ENCODE measurements at places on chromosomes 3 and 15.
A peak's percentile ranks its signal among the peaks of the same experiment; 100 is the strongest.

DNA sequence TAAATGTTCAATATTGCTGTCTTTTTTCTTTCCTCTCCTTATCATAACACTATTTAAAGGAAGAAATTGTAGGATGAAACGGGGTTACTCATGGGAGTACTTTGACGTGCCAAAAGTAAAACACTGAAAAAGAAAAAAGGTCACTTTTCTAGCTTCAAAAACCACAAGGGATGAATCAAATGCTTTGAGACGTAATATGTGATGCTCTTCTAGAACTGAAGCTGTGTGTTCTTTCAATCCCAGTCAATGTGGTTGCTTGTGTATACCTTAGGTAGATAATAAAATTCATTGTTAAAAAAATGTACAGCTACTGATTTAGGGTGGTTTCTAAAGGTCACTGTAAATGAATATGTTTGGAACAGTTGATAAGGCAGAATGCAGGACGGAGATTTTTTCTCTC, 538.8 kb upstream of the ZNF717 start:
- DNase-seq, result no peak

GRCh38 chr3:11991751-11992150, 12.4 kb upstream of the SYN2 start:
- no peak for DNase-seq

DNA sequence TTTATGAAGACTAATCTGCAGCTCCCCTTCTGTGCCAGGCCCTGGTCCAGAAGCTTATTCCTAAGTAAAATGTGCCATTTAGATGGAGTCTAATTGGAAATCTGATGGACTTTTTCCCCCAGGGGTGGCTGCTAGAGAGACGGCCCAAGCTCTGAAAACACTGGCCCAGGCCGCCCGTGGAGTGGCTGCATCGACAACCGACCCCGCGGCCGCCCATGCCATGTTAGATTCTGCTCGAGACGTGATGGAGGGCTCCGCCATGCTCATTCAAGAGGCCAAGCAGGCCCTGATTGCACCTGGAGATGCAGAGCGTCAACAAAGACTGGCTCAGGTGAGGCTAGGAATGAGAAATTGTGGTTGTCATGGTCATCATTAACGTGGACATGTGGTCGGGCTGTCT, 305.8 kb upstream of the TPM1 start:
- no peak for DNase-seq

DNA sequence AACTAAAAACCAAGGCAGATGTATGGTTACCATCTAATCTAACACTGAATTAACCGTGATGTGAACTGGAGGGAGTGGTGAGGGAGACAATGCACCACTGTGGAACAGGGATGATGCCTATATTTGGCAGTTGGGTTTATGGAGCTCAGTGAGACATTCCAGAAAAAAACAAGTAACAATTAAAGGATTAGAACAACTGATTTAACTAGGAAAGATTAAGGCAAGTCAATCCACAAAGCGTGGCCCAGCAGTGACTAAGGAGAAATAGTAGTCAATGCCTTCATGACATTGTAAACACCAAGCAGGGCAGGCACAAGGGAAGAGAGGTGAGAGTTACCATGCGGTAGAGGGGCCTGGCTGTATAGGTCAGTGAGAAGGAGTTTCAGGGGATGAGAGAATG, 38.1 kb downstream of the CHAC1 start:
- DNase-seq, result no peak

DNA sequence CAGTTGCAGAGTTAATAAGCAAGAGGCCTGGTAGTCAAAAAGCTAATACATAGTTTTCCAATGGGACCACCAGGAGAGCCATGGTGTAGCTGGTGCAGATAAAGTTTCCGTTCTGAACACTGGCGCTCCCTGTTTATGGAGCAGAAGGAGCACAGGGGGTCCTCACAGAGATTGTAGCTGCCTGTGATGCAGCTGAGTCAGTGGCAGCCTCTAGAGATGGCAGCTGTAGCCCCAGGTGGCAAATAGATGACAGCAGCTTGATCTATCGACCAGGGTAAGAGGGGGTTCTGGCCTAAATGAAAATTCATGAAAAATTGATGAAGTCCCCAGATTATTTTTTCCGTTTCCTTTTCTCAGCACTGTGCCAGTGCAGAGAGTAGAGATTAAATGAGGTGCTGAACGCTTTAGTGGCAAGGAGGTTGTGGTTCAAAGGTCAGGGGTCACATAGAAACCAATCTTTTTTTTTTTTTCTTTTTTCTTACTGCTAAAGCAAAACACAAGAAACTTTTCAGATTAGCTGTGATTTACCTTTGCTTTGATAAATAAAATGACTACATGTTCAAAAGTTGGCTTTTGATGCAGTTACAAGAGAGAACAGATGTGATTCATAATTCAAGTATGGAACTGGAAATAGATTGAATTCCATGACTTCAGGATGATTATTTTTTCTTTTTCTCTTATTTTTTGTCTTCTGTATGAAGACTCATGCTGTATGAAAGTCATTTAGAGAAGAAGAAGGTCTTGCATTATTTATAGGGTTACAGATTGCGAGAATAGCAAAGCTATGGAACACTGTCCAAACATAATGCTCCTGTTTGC, 63.3 kb downstream of the ROBO2 start:
- no peak for DNase-seq

- DNase-seq, result peak; percentile 8
Observed at GRCh38 chr15:95812491-95812890, 518.0 kb upstream of the NR2F2 start.

- no peak for DNase-seq
Observed at GRCh38 chr3:183892610-183893214, 8.0 kb upstream of the PARL start.

DNA sequence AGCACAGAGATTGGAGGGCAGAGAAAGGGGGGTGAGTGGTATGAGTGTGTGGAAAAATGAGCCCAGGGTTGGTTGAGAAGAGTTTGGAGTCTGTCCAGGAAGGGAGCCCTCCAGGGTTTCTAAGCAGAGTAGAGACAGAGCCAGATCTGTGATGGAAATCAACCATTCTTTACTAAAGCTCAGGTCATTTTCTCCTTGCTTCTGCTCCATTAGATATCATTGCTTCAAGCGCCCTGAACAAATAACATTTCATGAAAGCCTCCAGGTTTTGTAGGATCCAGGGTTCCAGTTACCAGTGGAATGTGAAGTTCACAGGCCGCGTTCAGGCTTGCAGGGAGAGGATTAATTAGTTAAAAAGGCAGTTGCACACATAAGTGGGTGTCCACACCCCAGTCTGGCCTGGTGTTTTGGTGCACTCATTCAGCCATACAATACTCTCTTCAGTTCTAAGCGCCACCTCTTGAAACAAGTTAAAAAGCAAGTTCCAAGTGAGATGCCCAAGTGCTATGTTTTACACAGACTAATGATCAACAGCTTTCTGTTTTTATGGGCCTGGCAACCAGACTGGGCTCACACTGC, 16.4 kb upstream of the BOC start:
- DNase-seq, result no peak

DNA sequence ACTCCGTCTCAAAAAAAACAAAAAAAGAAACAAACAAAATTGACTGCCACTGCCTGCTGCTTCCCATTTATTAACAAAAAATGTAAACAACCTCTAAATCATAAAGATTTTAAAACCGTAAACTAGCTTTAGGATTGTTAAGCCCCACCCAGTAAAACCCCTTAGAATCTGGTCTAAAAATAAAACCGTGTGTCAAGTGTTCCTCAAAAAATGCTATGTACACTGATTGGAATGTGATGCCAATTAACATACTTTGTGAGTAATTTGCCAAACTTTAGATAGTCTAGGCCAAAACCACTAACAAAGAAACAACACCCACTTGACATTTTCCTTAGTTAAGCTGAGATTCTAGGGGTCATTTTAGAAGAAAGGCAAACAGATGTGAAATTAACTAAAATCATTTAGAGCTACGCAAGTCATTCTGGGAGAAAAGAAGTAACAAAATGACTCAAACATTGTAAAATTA, 5.3 kb downstream of the RAF1 start:
- peak; percentile 69 for DNase-seq

DNA sequence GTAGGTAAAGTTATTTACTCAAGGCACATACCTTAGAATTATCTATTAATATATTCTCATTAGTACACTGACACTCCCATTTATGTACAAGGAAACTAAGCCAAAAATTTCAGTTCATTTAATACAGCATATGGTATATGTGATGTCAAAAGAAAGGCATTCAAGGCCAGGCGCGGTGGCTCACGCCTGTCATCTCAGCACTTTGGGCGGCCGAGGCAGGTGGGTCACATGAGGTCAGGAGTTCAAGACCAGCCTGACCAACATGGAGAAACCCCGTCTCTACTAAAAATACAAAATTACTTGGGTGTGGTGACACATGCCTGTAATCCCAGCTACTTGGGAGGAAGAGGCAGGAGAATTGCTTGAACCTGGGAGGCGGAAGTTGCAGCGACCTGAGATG, 435.2 kb downstream of the GBE1 start:
- no peak for DNase-seq

- DNase-seq, result peak; percentile 61
Observed at GRCh38 chr15:64067564-64068030, 21.3 kb upstream of the DAPK2 start.

GRCh38 chr3:66567077-66567476, 66.3 kb upstream of the LRIG1 start:
- DNase-seq, result no peak

DNA sequence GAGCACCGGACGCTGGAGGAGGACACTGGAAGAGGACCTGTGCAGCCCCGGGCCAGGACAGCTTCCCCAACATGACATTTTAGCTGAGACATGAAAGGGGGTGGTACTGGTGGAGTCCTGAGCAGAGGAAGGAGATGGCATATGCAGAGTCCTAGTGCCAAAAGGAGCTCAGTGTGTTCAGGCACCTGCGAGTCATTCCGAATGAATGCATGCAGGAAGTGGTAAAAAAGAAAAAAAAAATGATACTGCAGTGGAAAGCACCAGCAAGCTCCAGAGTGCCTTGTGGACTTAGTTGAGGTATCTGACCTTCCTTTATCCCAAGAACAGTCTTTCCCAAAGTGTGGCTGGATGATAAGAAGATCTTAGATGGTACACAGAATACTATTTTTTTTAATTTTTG, 6.6 kb upstream of the ZNF148 start:
- no peak for DNase-seq

DNA sequence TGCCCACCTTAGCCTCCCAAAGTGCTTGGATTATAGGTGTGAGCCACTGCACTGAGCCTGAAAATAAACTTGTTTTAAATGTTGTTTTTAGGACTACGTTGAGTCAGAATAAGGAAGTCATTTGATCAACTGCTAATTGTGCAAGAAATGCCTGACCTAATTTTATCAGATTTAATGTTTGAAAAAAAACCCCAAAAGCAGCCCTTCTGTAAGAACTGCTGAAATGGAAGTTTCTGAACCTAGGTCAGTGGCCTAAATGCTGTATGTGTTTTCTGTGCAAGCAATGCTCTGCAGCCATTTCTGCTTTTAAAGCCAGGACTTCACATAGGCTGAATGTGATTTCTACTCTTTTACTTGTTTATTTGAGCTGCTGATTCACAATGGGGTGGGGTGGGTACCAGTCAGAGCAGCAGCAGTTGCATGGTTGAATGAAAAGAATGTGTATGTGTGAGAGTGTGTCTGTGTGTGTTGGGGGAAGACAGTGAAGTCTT, 6.6 kb downstream of the GPX1 start:
- DNase-seq, result peak; percentile 73

DNA sequence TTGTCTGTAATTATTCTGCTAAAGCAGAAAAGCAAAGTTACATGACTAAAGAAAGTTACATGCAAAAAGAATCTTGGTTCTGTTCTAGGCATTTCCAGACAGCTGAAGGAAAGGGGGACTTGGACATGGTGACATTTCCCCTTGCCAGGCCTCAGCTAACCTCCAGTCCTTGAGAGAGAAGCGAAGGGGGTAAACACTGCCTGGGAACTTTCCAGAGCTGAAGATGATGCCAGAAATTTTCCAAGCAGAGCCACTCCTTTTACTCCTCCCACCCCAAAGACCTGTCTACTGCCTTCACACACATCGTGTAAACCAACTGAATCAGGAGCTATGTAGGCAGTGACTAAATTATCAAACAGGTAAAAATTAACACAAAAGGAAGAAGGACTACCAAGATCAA, 5.4 kb downstream of the MEX3B start:
- DNase-seq, result no peak

DNA sequence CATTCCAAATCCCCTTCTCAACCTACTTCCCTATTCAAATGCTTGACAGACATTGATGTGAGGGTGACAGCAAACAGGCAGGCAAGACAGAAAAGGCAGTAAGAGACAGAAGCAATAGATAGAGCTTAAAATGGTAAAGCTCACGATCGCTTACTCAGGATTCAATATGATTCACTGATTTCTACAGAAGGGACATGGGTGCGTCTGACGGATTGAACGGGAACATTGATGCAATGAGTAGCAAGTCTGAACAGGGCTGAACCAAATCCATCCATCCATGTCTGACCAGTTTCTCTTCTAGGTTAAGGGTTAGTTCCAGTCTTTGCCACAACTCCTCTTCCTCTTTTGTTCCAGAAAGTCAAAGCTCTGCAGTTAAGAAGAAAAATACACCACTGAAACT, 35.1 kb downstream of the P2RY1 start:
- DNase-seq, result no peak

DNA sequence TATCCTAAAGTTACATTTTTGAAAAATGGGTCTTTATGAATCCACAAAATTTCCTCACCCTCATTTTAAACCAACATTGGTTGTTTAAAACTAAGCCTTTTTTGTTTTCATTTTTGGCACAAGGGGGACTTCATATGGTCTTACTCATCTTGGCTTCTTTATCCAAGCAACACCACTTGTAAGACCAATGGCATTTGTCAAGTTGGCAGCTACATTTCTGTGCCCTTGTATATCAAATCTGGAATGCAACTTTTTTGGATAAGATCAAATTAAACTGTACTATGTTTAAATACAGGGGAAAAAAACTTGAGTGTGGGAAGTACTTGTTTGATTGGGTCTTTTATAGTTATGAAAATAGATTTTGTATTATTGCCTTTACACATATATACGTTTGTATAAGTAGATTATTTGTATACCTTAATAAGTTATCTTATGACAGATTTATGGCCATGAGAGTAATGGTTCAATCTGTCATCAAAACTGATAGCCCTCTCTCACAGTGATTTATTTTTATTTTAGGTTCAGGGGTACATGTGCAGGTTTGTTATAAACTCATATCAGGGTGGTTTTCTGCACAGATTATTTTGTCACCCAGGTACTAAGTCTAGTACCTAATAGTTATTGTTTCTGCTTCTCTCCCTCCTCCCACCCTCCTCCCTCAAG, 43.4 kb downstream of the GPR160 start:
- no peak for DNase-seq

DNA sequence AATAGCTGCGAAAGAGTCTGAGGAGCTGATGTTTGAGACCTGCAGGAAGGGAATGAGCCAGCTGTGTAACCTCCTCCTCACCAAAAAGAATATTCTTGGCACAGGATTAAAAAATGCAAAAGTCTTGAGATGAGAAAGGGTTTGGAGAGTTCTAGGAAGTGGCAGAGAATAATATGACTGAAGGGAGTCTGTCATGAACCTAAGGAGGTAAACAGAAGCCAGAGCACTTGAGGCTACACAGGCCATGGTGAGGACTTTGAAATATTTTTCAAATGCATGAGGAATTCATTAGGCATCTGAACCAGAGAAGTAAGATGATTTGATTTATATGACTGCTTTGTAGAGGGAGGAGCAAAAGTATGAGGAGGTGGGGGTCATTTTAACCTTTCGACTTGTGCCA, 347.8 kb downstream of the EPHA3 start:
- DNase-seq, result no peak
